ENCODE measurements at places on chromosomes 2 and 18. TPM values are rescaled to one million over a fixed set of nuclear protein-coding genes. Genes with fewer than 3 reads are reported as not detected.

DNA sequence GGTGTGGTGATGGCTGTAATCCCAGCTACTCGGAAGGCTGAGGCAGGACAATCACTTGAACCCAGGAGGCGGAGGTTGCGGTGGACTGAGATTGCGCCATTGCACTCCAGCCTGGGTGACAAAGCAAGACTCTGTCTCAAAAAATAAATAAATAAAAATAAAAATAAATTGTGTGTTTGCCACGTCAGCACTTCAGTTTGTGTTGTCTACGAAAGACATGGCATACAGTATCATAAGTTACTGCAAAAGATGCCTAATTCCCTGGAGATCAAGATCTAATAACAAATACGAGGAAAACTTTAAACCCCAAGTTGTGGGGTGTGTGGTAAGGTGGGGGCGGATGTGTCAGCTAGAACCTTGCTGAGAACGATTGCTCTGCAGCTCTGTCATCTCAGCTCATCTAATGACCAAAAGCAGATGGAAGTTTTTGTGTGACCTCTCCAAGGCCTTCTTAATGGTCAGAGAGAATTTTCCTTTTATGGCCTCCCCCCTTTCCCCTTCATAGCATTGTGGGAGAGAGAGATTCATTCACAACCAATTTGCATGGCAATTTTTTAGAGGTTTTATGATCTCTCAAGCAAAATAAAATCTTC lies 11.3 kb downstream of the NPAS2 start:
- DNase-seq: no peak

GRCh38 chr2:118853651-118854291 lies 6.3 kb upstream of the EN1 start:
- no peak for DNase-seq

- no peak for DNase-seq
Observed at GRCh38 chr2:22002066-22002465, 878.3 kb downstream of the TDRD15 start.

UBR3 gene
- total RNA-seq: 21.9 TPM

ANKRD39 gene
- 32.2 TPM for total RNA-seq

COL4A3 gene
- not detected for total RNA-seq

ZNF385B gene
- not detected for total RNA-seq

FOXD4L1 gene
- total RNA-seq: 0.18 TPM

SGPP2 gene
- 6.5 TPM for total RNA-seq
